Activated CD8-positive, alpha-beta memory T cell treated with anti-CD3 and anti-CD28 coated beads, Interleukin-2, amount 10 ng/mL, durations not matched to agents 7 days and 5 days (primary cell): ENCODE measurements at places on chromosomes 2 and 18. TPM values are rescaled to one million over a fixed set of nuclear protein-coding genes. Genes with fewer than 3 reads are reported as not detected.

DNA sequence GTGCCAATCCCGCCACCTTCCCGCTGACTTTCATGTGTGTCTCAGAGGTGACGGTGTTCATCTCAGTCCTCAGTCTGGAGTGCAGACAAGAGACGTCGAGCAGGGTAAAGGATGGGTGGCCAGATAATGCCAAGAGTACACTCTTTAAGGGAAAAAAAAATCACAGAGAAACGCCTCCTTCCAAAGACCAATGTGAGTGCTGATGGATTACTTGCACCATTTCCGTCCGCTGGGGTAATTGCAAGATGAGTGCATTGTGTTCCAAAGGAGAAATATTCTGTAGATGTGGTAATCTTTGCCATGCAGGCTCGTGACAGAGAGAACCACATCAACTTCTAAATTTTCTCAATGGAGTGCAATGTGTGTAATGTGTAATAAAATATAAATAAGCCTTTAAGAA lies 81.0 kb downstream of the KLHL29 start:
- no peaks in the 10 kb centered on the region for H3K36me3 ChIP-seq
- no peaks in the 10 kb centered on the region for H3K4me1 ChIP-seq
- H3K27ac ChIP-seq = no peak overlapping the region
- peaks cover 41% of the 10 kb centered on the region for H3K27me3 ChIP-seq
- no peak for DNase-seq
- no peak overlapping the region for H3K4me3 ChIP-seq

MC2R gene
- not detected for total RNA-seq

NLRC4 gene
- not detected for total RNA-seq

COL4A4 gene
- total RNA-seq = not detected

CUL3 gene
- total RNA-seq = 79.8 TPM

FKBP1B gene
- total RNA-seq = 5.5 TPM

DSC3 gene
- not detected for total RNA-seq

PSMA8 gene
- 0.82 TPM for total RNA-seq

DNA sequence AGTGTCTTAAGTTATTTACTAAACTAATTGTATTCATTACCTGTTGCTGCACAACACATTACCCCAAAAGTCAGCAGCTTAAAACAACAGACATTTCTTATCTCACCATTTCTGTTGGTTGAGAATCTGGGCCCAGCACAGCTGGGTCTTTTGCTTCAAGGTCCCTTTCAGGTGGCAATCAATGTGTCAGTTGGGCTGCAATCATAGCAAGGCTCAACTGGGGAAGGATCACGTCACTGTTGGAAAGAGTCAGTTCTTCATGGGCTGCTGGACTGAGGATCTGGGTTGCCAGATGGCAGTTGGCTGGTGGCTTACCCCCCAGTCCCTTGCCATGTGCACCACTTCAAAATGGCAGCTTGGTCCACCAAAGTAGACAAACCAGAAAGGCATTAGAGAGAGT lies 261.2 kb downstream of the SUCLG1 start:
- no peaks in the 10 kb centered on the region for H3K4me1 ChIP-seq
- no peak for DNase-seq
- no peaks in the 10 kb centered on the region for H3K36me3 ChIP-seq
- no peak overlapping the region for H3K4me3 ChIP-seq
- H3K27ac ChIP-seq = no peak overlapping the region

DNA sequence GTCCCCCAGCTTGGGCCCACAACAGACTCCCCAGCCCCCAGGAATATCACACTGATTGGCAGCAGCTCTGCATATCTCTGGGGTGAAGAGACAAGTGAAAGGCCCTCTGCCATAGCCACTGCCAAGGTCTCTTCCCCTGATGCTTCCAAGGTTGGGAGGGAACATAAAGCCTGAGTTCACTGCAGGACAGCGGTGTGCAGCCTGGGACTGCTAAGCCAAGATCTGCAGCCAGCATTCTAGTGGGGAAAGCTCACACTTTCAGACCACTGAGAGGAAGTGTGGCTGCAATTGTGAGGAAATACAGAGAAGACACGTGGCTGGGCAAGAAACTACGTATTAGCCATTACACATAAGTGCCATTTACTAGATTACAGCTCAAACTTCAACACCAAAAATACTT lies 100.7 kb downstream of the MAIP1 start:
- H3K4me1 ChIP-seq = no peaks in the 10 kb centered on the region
- H3K36me3 ChIP-seq = no peaks in the 10 kb centered on the region
- no peak for DNase-seq
- peaks cover 48% of the 10 kb centered on the region for H3K27me3 ChIP-seq
- H3K4me3 ChIP-seq = no peak overlapping the region
- no peak overlapping the region for H3K27ac ChIP-seq

DNA sequence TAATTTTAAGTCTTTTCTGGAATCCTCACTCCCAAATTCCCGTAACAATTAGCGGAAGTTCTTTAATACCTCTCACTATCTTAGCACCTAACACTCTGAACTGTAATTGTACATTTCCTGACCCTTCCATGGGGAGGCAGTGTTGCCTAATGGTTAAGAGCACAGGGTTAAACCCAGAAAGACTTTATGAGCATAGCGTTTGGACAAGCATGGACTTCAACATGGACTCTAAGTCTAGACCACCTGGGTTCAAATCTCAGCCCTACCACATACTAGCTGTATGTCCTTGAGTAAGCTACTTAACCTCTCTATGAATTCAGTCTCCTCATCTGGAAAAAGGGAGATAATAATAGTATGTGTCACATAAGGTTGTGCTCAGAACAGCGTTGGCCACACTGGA lies 13.0 kb downstream of the ANTXR1 start:
- no peaks in the 10 kb centered on the region for H3K36me3 ChIP-seq
- H3K4me3 ChIP-seq = no peak overlapping the region
- no peak overlapping the region for H3K27ac ChIP-seq
- DNase-seq = peak; percentile 49
- peaks cover 45% of the 10 kb centered on the region for H3K27me3 ChIP-seq

GRCh38 chr2:39266139-39266805 lies 22.5 kb upstream of the CDKL4 start:
- DNase-seq = peak; percentile 65
- H3K27ac ChIP-seq = peak overlapping the region; percentile 71
- H3K36me3 ChIP-seq = peaks cover 11% of the 10 kb centered on the region
- H3K4me3 ChIP-seq = peak overlapping the region; percentile 1
- H3K27me3 ChIP-seq = no peaks in the 10 kb centered on the region

DNA sequence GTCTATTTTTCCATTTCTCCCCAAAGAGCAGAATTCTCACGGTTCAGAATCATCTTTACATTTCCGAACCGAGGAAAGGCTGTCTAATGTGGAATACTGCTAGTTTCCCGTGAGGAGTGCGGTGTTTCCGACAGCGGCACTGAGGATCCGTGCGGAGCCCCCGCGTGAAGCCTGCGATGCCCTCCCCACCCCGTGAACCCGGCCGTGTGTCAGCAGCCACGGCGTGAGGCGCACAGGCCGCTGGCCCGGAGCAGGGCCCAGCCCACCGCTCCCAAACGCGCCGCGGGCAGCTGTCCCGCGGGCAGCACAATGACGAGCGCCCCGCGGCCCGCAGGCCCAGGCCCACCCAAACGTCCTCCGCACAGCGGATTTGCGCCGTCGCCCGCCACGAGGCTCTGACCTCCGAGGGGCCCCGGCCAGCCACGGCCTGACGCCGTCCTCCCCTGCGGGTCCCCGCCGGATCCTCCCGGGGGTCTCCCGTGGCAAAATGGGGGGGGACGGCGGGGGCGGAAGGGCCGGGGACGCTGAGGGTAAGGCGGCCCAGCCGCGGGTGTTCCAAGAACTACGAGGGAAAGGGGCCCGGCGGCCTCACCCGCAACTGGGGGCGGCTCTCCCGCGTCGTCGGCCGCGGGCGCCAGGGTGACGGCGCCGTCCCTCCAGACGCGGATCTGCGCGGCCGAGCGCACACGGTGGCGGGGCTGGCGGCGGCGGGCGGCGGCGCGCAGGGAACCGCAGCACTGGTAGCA lies 796 bp downstream of the SPIRE1 start:
- no peak overlapping the region for H3K27ac ChIP-seq
- H3K27me3 ChIP-seq = peaks cover 20% of the 10 kb centered on the region
- peak overlapping the region; percentile 72 for H3K4me3 ChIP-seq
- DNase-seq = no peak
- peaks cover 37% of the 10 kb centered on the region for H3K4me1 ChIP-seq
- peaks cover 3% of the 10 kb centered on the region for H3K36me3 ChIP-seq

- no peak overlapping the region for H3K27ac ChIP-seq
- peak overlapping the region; percentile 33 for H3K4me3 ChIP-seq
- H3K4me1 ChIP-seq = peaks cover 3% of the 10 kb centered on the region
- no peaks in the 10 kb centered on the region for H3K36me3 ChIP-seq
- DNase-seq = no peak
These were observed 595 bp downstream of the PARD6G start for GRCh38 chr18:80246445-80247392.

TAF4B gene
- total RNA-seq = 9.3 TPM

- no peak for DNase-seq
- H3K4me1 ChIP-seq = no peaks in the 10 kb centered on the region
- H3K4me3 ChIP-seq = no peak overlapping the region
- no peaks in the 10 kb centered on the region for H3K36me3 ChIP-seq
- no peaks in the 10 kb centered on the region for H3K27me3 ChIP-seq
These were observed 2.0 kb upstream of the UPP2 start for GRCh38 chr2:158099716-158100115.

DNA sequence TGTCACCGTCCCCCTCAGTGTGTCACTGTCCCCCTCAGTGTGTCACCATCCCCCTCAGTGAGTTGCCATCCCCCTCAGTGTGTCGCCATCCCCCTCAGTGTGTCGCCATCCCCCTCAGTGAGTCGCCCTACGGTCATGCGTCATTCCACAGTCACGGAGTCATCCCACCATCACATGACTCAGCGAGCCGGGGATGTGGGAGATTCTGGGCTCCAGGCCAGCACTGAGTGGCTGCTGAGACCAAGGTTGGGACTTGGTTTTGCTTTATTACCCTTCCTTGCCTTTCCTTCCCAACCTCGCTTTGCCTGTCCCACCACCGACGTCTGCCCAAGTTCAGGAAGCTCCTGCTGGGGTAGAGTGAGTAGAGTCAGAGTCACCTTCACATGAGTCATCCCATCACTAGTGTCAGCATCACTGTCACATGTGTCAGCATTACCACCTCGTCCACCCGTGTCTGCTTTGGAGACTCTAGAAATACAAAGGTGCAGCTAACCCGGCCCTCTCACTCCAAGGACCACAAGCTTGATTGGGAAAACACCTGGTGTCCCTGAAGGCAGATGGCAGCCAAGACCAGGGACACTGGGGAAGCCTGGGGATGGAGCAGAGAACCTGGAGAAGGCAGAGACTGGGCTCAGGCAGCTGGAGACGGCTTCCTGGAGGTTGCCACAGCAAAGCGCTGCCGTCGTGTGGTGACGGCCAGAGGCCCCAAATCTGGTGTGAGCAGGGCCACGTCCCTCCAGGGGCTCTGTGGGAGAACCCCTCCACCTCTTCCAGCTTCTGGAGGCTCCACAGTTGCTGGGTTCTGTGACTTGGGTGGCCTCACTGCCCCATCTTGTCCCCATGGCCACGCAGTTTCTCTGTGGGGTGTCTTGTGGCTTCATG lies 485.2 kb upstream of the SALL3 start:
- H3K27me3 ChIP-seq = no peaks in the 10 kb centered on the region

LYPD1 gene
- not detected for total RNA-seq
